CD4-positive, alpha-beta T cell treated with Interleukin-1 beta for 1 hour (primary cell): ENCODE measurements at places on chromosomes 5 and 9.

DNA sequence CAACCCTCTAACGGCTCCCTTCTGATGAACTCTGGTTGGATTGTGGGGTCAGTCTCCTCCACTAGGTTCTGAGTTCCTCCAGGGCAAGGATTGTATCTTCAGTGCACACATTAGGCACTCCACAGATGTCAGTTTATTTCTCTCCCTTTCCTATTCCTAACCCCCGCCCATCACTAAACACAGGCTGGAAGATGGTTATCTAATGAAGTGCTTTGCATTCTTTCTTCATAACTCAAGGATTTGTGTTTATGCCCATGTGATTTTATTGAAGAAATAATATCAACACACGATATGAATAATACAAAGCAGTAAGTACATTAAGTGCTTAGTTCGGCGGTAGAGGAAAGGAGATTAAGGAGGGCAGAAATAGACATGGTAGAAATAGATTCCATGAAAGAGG is 4.4 kb upstream of the CREBRF start:
- DNase-seq: no peak

DNA sequence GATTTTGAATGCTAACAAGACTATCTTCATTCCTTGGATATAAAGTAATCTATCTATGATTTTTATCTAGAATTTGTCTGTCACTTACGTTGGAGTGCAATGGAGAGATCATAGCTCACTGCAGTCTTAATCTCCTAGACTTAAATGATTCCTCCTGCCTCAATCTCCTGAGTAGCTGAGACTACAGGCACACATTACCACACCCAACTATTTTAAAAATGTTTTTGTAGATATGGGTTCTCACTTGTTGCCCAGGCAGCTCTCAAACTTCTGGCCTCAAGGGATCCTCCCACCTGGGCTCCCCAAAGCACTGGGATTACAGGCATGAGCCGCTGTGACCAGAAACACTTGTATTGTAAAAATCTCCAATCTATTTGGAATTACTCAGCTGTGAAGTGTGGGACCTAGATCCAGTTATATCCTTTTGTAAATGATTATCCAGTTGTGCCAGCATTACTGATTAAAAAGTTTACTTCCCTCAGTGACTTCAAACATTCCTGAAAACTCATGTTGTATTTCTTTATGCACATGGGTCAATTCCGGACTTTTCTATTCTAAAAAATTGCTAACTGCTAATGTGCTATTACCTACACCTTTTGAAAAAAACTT is 1793.8 kb upstream of the WWC1 start:
- DNase-seq: no peak

GRCh38 chr5:124456249-124456648 is 290.2 kb downstream of the ZNF608 start:
- DNase-seq: no peak

GRCh38 chr9:94783102-94783682 is 56.7 kb downstream of the AOPEP start:
- DNase-seq: peak; percentile 22

DNA sequence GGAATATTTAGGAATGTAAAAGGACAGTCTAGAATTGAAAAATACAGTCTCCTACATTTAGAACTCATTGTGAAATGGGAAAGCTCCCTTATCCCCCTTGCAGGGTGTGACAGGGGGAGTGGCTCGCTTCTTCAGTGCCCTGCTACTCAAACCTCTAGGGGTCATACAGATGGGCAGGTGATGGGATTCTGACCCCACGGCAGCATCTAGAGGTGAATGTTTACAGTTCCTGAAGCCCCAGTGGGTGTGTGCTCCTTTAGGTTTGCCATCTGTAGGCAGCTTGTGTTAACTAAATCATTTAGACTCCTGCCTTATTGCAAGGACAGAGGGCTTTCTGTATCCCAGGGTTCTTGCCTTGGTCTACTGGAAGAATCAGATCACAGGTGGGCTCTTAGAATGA is 271.0 kb upstream of the MPDZ start:
- DNase-seq: no peak

GRCh38 chr5:176440927-176441706 is 7.1 kb upstream of the FAF2 start:
- DNase-seq: no peak

GRCh38 chr9:37914154-37914551 is 10.2 kb upstream of the SLC25A51 start:
- DNase-seq: no peak

GRCh38 chr9:134333234-134333873 is 7.1 kb downstream of the RXRA start:
- no peak for DNase-seq

DNA sequence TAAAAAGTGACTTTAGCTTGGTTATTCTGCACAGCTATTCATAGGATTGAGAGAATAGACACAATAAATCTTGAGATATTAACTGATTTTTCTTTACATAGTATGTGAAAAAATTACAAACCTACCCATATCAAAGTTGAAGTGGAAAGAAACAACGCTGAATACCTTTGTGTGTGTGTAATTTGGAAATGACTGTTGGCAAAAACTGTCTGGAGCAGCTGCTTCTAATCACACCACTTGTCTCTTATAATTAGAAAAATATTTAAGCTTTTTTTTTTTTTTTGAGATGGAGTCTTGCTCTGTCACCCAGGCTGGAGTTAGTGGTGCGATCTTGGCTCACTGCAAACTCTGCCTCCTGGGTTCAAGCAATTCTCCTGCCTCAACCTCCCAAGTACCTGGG is 110.8 kb upstream of the POC5 start:
- DNase-seq: no peak

DNA sequence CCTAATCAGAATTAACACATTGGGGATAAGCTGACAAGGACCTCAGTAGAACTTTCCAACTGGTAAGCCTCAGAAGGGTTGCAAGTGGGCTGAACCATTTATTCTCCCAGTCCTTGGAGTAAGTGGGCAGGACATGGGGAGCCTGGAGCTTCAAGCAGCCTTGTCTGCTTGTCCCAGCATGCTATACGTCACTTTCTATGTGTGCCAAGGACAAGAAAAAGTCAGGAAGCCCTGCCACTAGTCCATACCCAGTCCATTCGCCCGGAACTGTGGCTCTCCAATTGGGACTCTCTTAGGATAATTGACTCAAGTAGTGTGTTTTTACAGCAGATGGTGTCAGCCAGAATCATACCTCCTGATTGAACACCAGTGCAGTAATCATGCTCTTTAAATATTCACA is 62.6 kb upstream of the FRRS1L start:
- DNase-seq: no peak

DNA sequence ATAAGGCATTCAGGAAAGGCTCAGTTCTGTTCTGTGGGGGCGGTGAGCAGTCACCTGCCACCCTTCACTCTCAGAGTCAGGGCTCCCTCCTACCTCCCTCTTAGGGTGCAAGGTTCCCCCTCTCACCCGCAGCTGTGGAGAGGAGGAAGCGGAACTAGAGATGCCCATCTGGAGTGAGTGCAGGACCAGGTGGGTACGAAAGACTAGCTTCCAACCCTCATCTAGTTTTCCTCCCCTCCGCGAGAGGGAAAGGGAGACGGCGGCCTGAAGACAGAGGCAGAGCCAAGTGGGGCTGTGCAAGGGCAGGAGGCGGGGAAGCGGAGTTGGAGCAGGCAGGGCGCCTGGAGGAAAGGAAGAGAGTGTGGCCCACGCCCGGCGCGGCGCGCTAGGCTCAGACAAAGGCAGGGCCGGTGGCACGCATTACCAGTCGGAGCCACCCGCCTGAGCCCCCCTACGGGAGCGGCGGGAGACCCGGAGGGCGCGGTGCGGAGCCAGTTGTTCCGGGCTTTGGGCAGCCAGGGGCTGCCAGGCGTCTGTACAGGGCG is 7.3 kb downstream of the PRR7 start:
- DNase-seq: peak; percentile 62

- no peak for DNase-seq
These were observed 103.4 kb downstream of the CFAP95 start for GRCh38 chr9:69923972-69924371.

- DNase-seq: no peak
These were observed 461.0 kb upstream of the C9orf72 start for GRCh38 chr9:28034242-28034641.

- no peak for DNase-seq
These were observed 8.2 kb upstream of the PHF2 start for GRCh38 chr9:93568169-93568568.

GRCh38 chr5:121628783-121629182 is 222.9 kb upstream of the FTMT start:
- DNase-seq: no peak

- no peak for DNase-seq
These were observed 152.1 kb downstream of the GNAQ start for GRCh38 chr9:77879437-77879943.

GRCh38 chr9:10366171-10366779 is 246.5 kb downstream of the PTPRD start:
- DNase-seq: no peak
